ENCODE measurements at places on chromosomes 7 and 10. TPM values are rescaled to one million over a fixed set of nuclear protein-coding genes. Genes with fewer than 3 reads are reported as not detected.

ELOVL3 gene
- total RNA-seq: not detected

CHN2 gene
- total RNA-seq: 0.79 TPM

CALHM3 gene
- 0.34 TPM for total RNA-seq

EBLN1 gene
- not detected for total RNA-seq

GDF2 gene
- not detected for total RNA-seq

NME8 gene
- not detected for total RNA-seq

GIMAP2 gene
- total RNA-seq: 3.8 TPM

SH2D4B gene
- total RNA-seq: 0.30 TPM

ASB4 gene
- total RNA-seq: not detected

ZWINT gene
- total RNA-seq: 99.1 TPM

MRPL43 gene
- 96.9 TPM for total RNA-seq

PRKAR2B gene
- total RNA-seq: 8.6 TPM

SYT15B gene
- total RNA-seq: 0.04 TPM

GNAT3 gene
- not detected for total RNA-seq

OR9A2 gene
- total RNA-seq: not detected

STOX1 gene
- 0.21 TPM for total RNA-seq
